Stimulated activated CD4-positive, alpha-beta T cell treated with anti-CD3 and anti-CD28 coated beads, Interleukin-12 subunit alpha, Interleukin-12 subunit beta, amount 100 ng/mL, for 48 hours (primary cell): ENCODE measurements at places on chromosomes 13 and 19.

- no peak for DNase-seq
These were observed 516.0 kb downstream of the DCT start for GRCh38 chr13:93963266-93964145.

DNA sequence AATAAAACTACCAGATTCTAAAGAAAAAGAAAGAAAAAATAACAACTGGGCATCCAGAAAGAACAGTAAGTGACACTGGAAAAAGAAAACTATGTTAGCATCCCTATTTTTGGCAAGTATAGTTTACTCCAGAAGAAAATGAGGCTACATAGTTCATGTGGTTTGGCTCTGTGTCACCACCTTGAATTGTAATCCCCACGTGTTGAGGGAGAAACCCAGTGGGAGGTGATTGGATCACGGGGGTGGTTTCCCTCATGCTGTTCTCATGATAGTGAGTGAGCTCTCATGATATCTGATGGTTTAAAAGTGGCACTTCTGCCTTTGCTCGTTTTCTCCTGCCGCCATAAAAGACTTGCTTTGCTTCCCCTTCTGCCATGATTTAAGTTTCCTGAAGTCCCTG lies 76.9 kb downstream of the ITGBL1 start:
- DNase-seq = no peak

- no peak for DNase-seq
These were observed 9.0 kb upstream of the CIRBP start for GRCh38 chr19:1259876-1260748.

GRCh38 chr13:68888832-68889231 lies 1218.8 kb upstream of the ATXN8OS start:
- no peak for DNase-seq

- no peak for DNase-seq
These were observed 1.1 kb upstream of the NR2F6 start for GRCh38 chr19:17246681-17247425.

GRCh38 chr13:37385248-37385647 lies 213.3 kb downstream of the POSTN start:
- no peak for DNase-seq

DNA sequence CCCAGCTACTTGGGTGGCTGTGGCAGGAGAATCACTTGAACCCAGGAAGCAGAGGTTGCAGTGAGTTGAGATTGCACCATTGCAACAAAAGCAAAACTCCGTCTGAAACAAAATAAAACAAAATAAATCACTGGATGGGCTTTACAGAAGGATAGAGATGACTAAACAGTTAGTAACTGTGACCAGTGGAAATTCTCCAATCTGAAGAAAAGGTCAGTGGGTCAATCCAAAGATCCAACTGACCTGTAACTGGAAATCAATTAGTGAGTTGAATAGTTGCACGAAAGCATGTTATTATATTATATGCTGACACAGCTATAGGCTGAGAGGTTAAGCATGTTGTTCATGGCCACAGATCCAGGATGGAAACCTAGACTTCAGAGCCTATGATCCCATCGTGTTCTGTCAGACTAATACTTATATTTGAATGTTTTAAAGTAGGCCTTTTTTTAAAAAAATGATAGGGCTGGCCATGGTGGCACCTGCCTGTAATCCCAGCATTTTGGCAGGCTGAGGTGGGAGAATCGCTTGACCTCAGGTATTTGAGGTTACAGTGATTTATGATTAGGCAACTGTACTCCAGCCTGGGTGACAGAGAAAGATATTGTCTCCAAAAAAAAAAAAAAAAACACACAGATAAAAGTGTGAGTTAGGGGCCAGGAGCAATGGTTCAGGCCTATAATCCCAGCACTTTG lies 1.4 kb downstream of the ECH1 start:
- DNase-seq = no peak

DNA sequence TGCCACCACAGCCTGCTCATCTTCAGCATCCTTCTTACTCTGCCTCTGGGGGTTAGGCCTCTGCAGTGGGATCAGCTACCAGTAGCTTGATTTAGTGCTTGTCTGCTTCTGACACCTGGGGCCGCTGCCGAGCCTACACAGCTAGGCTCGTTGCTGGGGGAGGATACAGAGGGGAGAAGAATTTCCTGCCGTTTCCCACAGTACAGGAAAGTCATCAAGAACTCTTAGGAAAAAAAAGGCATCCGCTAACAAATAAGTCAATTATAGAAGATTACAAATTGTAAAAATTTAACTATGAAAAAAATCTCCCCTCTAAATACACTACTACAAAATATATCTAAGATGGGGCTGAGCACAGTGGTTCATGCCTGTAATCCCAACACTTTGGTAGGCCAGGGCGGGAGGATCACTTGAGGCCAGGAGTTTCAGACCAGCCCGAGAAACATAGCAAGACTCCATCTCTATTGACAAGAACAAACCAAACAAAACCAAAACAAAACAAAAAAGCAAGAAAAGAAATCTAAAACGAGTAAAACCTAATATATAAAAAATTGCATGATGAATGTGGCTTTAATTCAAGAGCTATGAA lies 26.7 kb downstream of the LATS2 start:
- DNase-seq = no peak
